ENCODE measurements at places on chromosomes 7 and 10.

GRCh38 chr7:11830582-11831155 lies 1.3 kb downstream of the THSD7A start:
- DNase-seq: no peak

DNA sequence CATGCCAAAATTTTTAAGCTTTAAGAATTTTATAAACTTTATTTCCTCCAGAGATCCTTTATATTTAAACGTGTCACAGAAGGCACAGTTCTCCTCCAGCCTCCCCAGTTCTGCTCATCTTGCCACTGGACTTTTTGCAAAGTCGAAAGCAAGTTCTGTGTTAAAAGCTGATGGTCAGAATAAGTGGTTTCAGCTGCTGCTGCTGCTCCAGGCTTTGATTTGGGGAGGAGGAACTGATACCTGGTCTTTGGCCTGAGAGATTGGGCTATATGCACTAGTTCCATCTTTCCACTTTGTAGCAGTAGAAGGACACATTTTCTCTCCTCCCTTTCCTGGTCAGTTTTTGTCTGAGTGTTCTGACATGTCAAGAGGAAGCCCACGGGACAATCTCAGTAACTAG lies 435.9 kb upstream of the PHF14 start:
- DNase-seq: peak; percentile 31

DNA sequence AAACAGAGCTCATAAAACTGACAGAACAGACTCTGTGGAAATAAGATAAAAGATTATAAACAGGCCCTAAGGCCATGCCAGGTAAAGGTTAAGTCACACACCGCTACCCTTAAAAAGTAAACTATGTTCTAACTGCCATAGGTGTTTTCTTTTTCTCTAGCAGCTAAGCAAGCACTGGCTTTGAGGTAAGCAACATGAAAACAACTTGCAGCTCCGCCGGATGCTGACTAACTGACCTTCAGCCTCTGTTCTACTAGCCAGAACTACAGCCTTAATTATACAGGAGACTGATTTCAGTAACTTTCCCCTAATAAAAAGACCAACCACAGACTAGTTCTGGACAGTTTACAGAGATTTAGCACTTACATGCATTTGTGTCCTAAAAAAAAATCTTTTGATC lies 708.3 kb downstream of the CCSER2 start:
- no peak for DNase-seq

GRCh38 chr7:98619450-98620321 lies 2.6 kb downstream of the NPTX2 start:
- DNase-seq: no peak

DNA sequence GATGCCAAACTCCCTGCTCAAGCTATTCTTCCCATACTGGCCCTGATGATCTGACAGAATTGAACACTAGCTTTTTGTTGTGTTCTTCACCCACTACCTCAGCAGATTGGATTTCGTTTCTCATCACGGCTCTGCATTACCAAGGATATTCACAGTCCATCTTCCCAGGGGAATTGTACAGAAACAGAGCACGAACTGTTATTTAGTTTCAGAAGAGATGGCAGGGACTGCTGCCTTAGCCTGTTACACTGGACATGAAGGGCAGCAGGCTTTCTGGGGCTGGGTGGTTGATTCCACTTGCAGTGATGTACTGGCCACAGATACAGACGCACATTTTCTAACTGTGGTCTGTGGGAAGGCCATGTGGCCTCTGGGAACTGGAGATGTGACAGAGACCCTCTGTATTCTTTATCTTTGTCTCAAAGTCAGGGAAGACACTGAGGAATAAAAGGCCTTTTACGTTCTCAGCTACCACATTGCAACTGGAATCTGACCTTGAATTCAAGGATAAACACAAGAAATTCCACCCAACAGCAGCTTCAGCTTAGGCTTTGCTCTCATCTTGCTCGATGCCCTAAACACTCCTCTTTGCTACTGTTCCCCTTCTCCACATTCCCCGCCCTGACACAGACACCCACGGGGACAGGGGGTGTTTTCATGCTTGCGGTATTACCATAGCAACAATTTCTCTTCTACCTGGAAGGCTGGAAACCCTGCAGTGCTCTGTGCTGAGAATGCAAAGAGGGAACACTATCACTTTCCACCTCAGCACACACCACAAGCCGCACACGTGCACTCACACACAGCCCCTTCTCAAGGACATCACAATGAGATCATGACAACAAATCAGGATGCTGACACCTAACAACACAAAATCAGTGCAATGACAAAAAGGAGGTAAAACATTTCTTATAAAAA lies 81.7 kb downstream of the RNF216 start:
- peak; percentile 91 for DNase-seq
